ENCODE measurements at places on chromosomes 3 and 15.

GRCh38 chr3:18649666-18650363, 224.7 kb upstream of the SATB1 start:
- DNase-seq: no peak

GRCh38 chr3:10344147-10344943, 23.4 kb upstream of the SEC13 start:
- peak; percentile 68 for DNase-seq

GRCh38 chr3:136473716-136474326, 223.7 kb downstream of the PCCB start:
- no peak for DNase-seq

DNA sequence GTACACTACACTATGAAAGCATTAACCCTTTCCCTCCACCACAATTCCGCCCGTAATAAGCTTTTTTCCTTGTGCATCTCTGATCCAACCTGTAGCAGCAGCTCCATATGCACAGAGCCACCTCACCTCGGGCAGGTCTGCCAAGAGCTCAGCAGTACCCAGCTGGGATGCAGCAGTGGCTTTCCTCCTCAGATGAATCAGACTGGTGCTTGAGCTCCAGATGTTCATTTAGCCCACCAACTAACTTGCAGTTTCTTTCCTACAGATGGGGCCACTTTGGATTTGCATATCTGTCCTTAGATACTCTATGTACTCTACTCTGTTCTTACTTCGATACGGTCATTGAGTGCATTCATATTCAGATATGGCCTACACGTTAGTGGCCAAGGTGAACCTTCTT, 14.8 kb upstream of the FSIP1 start:
- no peak for DNase-seq

GRCh38 chr3:172307141-172307560, 141.1 kb downstream of the GHSR start:
- no peak for DNase-seq

GRCh38 chr3:51375571-51375970, 9.5 kb upstream of the MANF start:
- no peak for DNase-seq

DNA sequence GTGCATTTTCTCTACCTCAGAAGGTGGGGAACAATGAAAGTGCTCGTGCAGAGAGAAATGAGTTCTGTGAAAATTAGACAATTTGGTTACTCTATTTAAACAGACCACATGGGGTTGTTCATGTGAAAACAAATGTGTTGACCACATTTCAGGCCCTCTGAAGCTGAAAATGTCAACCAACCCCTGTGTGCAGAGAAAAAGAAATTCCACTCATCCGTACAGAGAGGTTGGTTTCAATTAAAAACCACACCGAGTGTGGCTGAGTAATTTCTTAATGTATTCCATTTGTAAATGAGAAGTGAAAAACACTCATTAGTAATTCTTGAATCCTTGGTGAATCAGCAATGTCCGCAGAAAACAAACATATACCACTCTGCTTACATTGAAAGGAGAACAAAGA, 46.9 kb upstream of the SLC7A14 start:
- DNase-seq: no peak

DNA sequence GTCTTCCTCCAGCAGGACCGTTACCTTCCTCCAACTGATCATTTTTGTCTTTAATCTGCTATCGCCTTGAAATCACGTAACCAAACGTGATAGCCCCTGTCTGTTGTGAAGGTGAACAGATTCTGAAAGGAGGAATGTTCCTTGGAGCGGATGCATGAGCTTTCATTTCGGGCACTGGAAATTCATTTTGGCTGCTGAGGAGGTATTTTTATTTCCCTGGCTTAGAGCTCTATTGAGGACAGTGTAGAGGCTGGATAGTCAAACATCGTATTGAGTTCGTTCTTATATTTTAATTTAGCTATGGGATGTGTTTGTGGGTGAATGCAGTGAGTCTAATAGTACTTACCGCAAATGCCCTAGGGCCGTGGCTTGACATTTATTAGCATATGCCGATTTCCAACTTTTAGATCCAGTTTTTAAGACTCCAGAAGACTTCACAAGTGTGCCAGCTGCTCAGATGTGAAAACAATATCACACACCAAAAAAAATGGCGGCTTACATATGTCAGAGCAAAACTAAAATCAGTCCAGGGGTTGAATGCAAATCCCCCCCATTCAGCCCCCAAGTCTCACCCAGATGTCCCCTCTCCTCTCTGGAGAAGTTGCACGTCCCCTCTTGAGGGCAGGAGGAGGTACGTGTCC, 22.1 kb downstream of the CPN2 start:
- DNase-seq: no peak

DNA sequence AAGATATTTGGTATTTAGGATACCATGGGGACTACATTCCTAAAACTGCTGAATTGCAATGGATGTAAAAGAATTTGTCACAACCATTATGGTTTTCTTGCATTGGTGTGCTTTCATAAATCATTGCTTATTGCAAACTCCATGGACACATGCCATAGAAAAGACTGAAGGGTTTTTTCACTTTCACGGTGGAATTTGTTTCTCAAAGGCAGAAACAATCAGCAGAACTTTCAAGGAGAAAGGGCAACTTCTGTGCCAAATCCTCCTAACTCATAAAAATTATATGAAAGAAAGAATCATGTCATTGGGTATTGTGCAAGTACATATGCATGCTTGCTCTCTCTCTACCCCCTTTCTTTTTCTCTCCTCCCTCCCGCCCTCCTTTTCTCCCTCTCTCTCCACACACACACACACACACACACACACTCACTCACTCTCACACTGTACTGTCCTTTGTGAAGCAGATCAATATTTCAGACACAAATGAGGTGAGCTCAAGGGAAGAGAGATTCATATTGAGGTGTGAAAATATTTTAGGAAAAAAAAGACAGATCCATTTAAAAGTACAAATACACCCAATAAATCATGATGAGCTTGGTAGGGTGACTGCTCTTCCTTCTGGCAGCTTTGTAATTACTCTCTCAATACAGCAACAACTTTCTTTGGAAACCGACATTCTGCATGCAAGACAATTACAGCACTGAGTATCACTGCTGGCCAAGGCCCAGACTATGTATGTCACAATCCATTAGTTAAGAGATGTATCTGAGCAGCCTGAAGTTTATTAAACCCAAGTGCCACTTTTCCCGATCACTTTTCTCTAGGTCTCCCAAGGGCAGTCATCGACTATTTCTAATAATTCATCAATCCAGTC, 492.6 kb downstream of the TUSC7 start:
- DNase-seq: no peak

GRCh38 chr15:79815468-79815867, 81.3 kb downstream of the MTHFS start:
- DNase-seq: no peak

DNA sequence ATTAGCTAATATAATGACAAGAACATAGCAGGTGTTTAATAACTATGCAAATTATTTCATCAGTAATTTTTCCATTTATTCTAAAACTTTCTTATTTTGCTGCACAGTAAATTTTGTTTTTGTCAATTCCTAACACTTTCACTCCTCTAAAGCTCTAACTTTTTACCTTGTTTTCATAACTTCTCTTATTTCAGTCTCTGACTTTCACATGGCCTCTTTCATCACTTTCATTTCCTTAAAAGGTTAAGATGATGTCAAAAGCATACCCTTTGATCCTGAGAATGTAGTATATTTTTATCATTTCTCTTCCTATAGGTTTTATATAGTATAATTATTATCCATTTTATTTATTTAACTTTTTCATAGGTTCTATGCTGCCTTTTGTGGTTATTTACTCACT, 1325.8 kb upstream of the ALCAM start:
- no peak for DNase-seq

GRCh38 chr15:78944669-78945407, at the start of gene CTSH:
CTSH (minus strand) TSS chr15:78945046; CDS start chr15:78944981, 65 bp downstream.
- DNase-seq: peak; percentile 86

DNA sequence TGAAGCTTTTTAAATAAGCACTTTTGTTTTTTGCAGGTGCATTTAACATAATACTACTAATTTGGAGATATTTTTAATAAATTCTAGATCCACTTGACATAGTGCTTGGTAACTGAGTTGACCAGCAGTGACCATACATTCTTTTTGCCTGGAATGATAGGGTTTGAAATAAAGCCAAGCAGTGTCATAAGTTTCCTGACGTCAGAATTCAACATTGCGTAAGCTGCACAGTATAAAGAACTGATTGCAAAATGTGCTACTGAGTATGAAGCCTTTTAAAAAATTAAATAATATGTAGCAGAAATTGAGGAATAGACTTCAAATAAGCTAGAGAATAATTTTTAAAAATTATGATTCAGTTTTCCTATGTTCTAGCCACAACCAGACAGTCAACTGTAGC, 454.6 kb upstream of the ARPP21 start:
- DNase-seq: no peak

DNA sequence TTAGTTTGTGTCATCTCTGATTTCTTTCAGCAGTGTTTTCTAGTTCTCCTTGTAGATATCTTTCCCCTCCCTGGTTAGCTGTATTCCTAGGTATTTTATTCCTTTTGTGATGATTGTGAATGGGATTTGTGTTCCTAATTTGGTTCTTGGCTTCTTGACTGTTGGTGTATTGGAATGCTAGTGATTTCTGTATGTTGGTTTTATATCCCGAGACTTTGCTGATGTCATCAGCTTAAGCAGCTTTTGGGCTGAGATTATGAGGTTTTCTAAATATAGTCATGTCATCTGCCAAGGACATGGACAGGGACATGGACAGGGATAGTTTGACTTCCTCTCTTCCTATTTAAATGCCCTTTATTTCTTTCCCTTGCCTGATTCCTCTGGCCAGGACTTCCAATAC, 35.8 kb downstream of the MYO9A start:
- DNase-seq: no peak

DNA sequence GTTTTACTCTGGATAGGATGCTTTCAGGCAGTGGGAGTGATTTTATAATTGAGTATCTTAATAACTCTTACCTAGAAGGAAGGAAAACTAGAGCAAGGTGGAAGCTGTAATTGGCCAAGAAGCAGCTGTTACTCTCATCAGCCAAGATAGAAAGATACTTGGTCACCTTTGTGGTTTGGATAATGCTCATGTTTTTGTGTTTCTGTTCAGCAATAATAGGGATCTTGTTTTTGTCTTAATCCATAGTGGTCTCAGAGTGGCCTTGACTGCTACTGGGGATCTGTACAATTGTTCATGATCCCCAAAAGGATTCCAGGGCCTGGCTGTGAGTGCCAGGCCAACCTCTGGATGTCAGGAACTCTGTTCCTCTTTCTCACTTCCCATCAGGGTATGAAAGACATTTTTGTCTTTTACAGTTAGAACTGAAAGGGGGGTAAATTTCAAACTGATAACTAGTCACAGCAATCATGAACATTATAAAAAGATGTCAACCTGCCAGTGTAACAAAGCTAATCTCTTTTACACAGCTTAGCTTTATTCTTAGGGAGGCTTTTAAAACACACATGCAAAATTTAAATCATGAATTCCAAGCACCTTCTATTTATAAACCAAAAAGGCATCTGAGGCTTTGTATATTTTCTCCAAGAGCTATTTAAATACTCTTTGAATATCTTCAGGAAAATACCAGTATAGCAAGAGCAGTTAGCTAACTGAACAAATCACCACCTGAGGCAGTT, 6.0 kb downstream of the UBL7 start:
- DNase-seq: no peak

DNA sequence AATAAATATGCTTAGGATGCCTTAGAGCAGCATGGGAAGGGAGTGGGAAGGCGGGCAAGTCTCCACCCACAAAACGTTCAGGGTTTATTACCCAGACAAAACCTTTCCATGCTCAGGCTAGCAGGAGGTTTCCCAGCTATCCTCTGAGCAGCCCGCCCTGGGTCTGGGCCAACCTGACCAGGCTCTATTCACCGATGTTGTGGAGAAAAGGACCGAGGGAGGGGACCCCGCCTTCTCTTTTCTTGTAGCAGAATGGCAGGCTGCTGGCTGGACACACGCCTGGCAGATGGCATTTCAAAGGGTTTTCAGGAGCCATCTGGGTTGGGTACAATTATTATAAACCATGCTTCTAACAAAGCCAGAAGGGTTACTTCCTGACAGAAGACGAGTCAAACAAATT, 540.9 kb downstream of the MAGI1 start:
- DNase-seq: no peak

DNA sequence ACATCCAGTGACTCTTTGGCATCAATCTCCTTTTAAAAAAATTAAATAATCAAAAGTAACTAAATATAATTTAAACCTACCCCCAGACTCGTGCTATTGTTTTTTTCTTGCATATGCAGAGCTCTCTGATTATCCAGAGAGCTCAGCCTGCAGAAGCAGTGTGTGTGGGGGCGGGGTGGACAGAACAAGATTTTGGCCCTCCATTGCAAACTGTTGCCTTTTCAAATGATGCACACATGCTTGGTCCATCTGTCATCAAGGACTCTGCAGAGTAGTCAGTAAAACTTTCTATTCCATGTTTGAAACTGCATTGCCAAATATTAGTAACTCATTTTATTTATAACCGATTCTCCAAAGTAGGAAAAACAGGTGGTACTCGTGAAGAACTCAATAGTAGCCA, 28.6 kb upstream of the STXBP5L start:
- DNase-seq: no peak

DNA sequence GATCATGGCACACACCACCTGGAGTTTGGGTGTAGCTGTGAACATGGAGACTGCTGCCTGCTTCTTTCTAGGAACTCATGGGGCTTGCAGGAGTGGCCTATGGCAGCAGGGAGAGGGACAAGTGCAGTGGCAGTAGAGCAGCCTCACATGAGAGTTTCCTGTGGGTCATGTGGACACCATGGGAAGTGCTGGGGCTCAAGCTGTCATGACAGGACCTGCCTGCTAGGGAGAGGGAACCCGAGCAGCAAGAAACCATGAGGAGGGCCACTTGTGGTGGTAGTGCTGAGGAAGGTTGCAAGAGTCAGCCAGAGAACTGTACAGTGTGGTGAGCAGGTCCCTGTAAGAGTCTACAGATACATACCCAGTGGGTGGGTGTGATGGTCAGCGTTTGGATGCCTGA, 73.8 kb upstream of the MRPS22 start:
- DNase-seq: no peak

DNA sequence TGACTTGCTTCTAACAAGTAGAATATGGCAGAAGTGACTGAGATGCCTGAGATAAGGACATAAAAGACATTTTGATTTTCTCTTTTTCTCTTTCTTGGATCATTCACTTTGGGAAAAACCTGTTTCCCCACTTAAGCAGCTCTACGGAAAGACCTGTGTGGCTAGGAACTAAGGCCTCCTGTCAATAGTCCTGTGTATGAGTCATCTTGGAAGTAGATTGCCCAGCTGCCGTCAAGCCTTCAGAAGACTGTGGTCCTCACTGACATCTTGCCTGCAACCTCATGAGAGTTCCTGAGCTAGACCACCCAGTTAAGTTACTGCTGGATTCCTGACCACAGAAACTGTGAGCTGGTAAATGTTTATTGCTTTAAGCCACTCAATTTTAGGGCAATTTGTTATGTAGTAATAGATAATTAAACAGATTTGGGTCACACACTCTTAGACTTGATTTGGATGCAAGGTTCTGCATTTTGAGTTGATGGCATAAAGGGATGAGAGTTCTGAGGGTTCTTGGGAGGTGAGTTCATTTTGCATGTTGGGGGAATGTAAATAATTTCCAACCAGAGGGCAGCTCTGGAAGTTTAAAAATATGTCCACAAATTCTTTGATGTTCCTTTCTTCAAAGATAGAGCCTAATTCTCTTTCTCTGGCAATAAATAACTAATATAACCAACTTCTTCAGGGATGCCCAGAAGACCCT, 229.2 kb downstream of the SQOR start:
- peak; percentile 17 for DNase-seq

GRCh38 chr15:80679167-80679803, 15.8 kb upstream of the ABHD17C start:
- DNase-seq: no peak

Data from urothelium cell line (cell line).